ENCODE measurements at places on chromosomes 13 and 19.

- no peak for DNase-seq
These were observed 9.5 kb downstream of the POU4F1 start for GRCh38 chr13:78593652-78594455.

GRCh38 chr13:82118589-82118988, 1763.7 kb downstream of the SLITRK1 start:
- DNase-seq, result no peak

- DNase-seq, result no peak
These were observed 2.8 kb downstream of the SMIM24 start for GRCh38 chr19:3477506-3477905.

- DNase-seq, result no peak
These were observed 231.8 kb downstream of the SHISA2 start for GRCh38 chr13:25819856-25820530.

GRCh38 chr13:36681894-36682624, 8.2 kb downstream of the SERTM1 start:
- no peak for DNase-seq

DNA sequence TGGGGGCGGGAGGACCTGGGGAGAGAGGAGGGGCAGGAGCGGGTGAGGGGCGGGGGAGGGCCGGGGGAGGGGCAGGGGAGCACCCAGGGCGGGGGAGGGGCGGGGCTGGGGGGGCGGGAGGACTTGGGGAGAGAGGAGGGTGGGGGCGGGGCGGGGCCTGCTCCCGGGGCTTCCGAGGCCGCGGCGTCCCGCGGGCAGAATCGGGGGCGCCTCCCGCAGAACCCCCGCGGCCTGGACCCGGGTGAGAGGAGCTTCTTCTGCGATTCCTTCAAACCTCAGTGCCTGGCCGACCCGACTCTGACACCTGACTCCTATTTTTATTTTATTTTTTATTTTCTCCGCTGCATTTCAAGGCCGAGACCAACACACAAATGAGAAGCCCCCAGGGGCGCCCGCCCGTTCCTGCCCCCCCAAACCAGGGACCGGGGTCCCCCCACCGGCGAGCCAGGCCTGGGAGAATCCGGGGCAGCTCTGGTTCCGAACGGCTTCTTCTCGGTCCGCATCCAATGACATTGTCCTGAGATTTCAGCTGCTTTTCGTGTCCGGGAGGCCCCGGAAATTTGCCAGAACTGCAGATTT, 470 bp upstream of the GRTP1 start:
- no peak for DNase-seq
